ENCODE measurements at places on chromosomes 5 and 9.

DNA sequence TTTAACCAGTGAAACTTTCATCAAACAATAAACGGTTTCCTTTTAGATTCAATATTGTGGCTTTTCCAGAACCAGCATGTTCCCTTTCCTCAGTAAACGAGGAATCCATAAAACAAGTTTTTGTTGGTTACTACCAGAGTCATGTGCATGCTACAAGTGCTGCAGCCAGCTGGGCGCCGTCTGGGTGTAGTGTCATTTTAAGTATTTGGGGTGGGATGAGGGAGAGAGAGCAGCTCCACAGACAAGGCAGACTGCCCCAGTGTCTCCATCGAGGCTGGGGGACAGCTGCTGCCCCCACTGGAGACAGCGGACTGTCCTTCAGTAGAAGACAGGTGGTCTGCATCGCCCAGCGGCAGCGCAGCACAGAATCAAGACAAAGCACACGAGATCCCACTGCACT is 17.3 kb downstream of the ARPC5L start:
- DNase-seq = no peak

GRCh38 chr9:69180670-69181069 is 6.6 kb downstream of the TJP2 start:
- DNase-seq = peak; percentile 95

DNA sequence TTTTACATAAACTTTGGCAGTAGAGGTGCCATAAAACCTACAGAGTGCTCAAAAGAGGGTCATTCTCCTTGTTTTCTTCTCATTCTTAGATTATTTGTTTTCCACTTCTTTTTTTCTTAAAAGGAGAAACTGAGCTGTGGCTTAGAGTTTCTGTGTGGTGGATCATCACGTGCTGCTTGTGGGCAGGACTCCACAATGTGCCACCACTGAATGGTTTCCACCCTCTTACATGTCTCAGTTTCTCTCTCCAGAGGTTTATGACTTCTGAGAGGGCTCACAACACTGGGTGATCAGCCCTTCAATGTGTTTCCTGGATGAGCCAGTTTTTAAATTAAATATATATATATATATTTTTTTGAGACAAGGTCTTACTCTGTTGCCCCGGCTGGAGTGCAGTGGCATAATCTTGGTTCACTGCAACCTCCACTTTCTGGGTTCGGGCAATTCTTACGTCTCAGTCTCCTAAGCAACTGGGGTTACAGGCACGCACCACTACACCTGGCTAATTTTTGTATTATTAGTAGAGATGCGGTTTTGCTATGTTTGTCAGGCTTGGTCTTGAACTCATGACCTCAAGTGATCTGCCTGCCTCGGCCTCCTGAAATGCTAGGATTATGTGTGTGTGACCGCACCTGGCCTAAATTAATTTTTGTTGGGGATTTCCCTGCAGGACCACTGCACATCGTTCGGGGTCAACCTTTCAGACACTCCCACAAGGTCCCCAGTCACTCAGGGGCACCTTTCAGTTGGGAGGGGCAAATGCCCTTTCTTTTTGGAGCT is 3.1 kb upstream of the UNC13B start:
- no peak for DNase-seq

DNA sequence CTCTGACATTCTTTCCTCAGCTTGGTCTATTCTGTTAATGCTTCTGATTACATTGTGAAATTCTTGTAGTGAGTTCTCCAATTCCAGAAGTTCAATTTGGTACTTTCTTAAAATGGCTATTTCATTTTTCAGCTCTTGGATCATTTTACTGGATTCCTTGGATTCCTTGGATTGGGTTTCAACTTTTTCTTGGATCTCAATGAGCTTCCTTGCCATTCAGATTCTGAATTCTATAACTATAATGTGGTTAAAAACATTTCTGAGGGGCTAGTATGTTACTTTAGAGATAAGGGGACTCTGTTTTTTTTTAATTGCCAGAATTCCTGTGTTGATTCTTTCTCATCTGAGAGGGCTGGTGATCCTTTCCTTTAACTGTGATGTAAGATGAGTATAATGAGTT is 136.4 kb downstream of the MCTP1 start:
- DNase-seq = no peak

GRCh38 chr5:51389577-51390463 is 6.6 kb downstream of the ISL1 start:
- no peak for DNase-seq

GRCh38 chr5:3601061-3601710 is 5.6 kb downstream of the IRX1 start:
- no peak for DNase-seq

DNA sequence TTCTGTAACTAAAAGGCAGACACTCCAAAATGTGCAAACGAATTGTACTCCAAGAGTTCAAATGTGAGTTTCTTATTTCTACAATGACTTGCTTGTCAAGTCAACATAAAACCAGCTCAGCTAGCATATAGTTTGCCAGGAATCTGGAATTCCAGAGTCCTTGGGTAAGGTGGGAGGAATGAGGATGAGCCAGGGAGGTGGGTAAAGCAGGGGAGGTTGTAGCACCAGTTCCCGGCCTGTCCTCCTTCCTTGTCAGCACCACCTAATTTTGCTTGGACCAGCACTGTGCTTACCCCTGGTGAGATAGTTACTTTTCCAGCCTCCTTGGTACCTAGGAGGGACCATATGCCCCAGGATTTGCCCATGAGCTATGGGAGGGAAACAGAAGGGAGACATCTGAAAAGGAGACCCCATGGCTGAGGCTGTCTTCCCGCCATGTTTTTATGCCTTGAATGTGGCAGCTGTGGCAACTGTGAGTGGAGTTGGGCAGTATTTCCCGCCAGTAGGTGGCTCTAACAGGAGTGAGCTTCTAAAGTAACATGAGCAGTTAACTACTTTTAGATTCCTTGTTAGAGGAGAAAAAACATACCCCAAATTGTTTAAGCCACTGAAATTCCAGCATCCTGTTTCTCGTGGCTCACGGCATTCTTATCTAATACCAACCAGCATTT is 302.5 kb downstream of the TENT4A start:
- DNase-seq = no peak

GRCh38 chr5:56059854-56060253 is 65.1 kb upstream of the IL6ST start:
- DNase-seq = no peak

DNA sequence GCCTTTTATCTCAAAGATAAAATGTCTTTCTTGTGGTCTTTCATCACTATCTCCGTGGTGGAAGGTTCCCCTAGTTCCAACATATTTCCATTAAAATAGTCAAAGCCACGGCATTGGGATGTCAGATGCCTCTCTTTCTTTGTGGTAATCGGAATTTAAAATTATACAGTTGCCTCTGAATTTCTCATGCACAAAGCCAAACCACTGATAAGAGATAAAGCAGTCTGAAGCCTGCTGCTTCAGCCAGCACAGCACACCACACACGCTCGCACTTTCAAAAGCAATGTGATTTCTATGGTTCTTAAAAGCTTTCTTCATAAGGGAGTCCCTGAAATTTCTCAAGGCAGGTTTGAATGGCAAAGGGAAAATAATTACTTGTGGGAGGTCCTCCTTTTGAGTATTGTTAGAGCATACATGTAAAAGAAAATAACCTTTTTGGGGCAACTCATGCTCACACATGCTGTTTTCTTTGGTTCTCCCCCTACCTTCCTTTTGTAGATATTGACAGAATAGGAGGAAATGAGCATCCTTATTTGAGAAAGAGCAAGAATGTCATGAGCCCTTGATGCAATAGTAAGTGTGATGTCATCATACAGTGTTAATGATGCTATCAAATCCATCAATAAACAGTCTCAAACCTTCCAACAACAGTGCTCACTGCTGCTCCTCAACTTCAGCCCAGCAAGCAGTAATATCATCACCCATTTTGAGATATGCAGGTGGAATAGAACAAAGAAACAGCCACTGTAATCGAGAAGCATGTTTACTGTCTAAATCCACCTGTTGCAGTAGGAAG is 85.7 kb upstream of the PPP1R2B start:
- DNase-seq = no peak

GRCh38 chr9:114737118-114737517 is 55.1 kb upstream of the TEX48 start:
- DNase-seq = no peak

DNA sequence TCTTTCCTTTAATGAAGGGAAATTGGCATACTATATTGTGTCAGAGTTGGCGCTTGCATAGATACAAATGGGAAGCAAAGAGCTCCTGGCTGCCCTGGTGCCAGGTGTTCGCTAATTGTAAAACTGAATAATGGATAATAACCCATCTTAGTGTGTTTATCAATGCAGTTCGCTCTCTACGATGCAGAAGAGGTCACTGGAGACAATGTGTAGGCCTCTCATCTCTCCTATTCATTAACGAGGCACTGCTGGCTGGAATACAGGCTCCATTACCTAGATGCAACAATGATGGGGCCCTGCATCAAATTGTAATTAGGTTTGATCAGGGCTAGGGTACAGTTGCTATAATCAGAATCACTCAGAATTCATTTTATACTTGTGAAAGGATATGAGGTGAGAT is 171.0 kb downstream of the RMI1 start:
- no peak for DNase-seq

DNA sequence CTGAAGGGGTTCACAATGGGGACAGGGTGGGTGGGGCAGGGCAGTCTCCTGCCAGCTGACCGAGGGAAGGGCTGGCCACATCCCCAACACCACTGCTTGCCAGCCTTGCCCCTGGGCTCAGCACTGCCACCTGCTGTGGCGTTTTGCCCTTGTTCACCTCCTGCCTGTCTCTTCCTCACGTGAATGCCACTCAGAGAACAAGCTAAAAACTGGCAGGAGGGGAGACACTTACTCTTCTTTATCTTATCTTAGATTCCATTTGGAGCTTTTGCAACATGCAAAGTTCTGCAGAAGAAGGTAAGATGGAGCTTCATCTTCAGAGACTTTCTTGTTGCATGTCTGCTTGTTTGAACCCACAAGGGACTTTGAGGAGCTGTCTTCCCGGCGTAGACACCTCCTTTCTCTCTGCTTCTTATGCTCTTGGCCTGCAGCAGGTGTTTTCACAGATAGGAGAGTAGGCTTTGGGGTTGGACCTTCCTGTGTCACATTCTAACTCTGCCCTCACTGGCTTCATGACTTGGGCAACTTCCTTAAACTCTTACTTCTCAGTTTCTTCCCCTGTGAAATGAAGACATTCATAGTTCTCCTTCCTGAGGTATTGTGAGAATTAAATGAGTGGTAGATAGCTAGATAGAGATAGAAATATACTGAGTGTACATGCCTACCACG is 4.1 kb downstream of the LRSAM1 start:
- peak; percentile 95 for DNase-seq

GRCh38 chr5:178232124-178232919 is at the start of gene PHYKPL:
Gene PHYKPL, minus strand, starts transcription at chr5:178232802. Its CDS starts 252 bp downstream, at chr5:178232550.
- DNase-seq = peak; percentile 76

- DNase-seq = no peak
Observed at GRCh38 chr9:123990427-123990826, 21.1 kb upstream of the LHX2 start.

DNA sequence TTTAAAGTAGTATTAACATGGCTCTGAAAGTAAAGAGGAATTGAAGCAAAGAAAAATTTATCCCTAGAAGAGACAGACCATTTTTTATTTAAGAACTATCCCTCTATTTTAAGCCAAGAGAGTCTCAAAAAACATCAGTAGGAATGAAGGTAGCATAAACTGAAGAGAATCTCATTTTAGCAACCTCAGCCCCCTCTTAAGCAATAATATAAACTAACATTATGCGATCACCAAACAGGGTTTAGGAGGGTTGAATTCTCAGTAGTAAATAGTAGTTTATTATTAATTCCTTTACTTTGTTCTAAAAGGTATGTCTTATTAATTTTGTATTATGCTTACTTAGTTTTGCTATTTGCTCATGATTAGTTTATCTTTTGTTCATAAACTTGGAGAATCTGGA is 287.4 kb downstream of the CDK5RAP2 start:
- no peak for DNase-seq

DNA sequence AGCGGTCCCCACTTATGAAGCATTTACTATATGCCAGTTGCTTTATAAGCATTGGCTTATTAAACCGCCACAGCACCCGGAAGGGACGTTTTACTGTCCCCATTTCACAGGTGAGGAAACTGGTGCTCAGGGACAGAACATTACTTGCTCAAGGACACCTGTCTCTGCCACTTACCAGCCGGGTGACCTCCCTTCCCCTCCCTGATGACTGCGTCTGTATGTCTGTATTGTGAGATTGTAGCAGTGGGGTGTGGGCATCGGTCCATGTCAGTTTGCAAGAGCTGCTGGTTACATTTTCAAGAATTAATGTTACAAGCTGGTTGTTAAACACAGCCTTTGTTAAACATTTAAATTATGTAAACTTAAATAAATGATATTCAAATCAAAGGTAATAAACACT is 77.6 kb upstream of the LMX1B start:
- no peak for DNase-seq

DNA sequence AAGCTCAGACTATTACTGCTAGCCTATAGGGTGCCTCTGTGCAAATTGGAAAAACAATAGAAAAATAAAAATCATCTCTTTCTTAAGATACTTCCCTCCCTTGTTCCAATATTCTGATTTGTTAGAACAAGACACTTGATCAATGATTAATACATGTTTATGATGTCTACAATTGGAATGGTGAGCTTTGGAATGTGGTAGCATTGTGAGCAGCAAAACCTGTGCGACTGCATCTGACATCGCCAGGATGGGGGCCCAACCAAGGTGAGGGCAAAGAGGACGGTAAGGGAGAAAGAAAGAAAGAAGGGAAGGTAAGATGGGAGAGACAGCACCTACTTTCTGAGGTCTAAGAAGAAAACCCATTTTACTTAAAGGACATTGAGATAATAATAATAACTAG is 183.0 kb upstream of the TRIM32 start:
- no peak for DNase-seq

DNA sequence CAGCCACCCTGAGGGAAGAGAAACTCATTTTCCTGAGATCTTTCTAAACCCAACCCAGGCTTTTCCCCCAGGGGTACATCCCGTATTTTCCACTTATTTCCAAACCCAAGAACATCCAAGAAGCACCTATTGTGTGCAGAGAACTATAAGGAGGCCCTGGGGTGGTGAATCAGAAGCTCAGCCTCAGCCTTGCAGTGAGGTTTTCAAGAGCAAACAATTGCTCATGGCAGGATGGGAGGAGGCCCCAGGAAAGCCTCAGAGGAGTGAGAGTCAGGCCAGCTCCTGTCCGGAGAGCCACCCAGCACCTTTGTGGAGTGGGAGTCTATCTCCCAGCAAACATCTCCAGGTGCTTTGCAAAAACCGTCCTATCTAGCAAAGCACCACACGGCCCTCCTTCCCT is 19.2 kb downstream of the NIPAL4 start:
- DNase-seq = no peak

DNA sequence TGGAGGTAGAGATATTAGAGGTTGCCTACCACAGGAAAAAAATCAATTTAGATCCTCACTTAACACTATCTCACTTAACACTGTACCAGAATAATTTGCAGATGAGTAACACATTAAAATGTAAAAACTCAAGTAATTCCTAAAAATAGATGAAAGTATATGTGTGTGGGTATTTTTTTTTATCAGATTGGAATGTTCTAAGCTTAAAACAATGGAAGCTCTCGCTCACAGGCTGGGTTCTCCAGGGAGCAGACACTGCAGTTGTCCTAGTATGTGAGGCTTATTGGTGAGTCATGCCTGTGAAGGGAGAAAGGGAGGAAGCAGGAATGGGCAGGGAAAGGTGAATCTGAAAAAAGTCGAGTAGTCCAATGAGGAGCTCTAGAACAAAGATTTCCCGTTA is 181.3 kb upstream of the ZNF608 start:
- DNase-seq = no peak
